ENCODE measurements at places on chromosomes 1 and 21.

DNA sequence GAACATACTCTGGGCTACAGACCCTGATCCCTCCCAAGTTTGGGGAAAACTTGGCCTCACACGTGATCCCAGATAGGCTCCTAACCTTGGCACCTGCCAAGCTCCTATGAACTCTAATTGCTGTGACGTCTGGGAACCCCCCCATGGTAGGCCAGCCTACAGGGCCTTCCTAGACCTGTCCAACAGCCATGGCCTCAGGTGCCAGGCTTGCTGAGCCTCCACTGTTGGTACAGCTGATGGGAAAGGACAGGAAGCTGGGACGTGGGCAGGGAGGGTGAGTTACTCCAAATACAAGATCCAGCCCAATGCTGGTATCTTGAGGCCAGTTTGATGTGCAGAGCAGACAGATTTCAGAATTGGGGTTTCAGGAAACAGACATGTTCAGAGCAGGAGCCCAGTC, 19.1 kb downstream of the SMIM12 start:
- DNase-seq = no peak

GRCh38 chr1:224510880-224511645, 76.5 kb upstream of the WDR26 start:
- DNase-seq = no peak

DNA sequence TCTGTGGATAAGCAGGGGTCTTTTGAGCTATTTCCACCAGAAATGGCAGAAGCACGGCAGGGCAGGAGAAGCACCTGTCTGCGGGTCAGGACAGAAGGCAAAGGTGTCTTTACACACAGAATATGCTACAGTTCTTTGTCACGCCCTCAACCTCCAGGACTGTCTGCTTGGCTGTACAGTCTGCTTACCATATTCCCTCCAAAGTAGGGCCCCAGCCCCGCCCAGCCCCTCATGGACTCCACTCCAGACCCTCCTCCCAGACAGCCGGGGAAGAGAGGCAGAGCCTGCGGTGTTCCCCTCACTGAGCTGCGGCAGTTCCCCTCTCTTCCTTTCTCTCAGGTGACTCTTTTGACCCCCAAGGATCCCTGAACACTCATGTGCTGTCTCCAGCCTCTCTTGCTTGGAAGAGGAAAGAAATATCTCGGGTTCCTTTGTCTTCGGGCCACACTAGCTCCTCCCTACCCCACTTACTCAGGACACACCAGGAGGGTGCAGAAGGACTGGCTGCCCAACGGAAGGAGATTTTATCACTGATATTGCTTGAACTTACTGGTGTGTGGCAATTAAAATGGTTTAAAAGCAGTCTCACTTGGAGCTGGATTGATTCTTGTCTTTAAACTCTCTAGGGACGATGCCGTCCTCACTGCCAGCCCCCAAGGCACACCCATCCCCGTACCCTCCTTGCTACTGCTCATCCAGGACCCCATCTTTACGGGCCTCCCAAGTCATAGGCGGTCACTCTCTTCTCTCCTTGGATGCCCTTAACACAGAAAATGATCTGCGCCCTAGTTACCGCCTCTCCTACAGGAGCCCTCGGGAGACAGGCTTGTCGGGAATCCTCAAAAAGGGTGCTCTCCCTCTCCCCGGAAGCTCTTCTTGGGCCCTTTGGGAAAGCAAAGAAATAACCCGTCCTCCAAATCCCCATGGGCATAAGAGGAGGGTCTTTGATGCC, 169.7 kb downstream of the TOMM20 start:
- DNase-seq = peak; percentile 28

GRCh38 chr21:42665026-42665425, 11.6 kb downstream of the PDE9A start:
- no peak for DNase-seq

- no peak for DNase-seq
Observed at GRCh38 chr1:17350083-17350482, 21.9 kb upstream of the PADI6 start.

DNA sequence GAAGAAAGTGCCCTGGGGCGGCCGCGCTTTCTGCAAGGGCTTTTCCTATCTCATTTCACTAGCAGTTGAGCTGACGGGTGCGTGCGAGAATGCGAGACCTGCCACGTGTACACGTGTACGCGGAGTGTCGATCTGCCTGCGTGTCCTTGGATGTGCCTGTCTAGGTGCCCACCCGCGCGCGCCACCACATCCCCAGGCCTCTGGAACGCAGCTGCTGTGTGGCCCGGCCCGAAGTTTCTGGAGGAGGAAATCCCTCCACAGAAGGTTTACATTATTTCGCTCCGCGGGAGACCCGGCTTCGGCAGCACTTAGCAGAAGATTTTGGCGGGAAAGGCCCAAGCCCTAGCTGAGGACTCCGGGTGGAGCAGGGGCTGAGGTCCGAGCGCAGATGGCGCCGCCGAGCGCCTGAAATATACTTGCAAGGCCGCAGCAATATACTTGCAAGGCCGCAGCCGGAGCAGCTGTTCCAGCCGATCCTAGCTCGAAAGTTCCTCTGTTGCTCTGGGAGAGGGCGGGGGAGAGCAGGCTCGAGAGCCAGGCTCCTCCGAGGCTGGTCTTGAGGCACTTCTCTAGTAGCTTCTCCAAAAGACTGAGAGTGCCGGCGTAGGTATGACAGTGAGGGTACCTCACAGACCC, 3.9 kb downstream of the TBX15 start:
- no peak for DNase-seq

GRCh38 chr1:10839188-10839770, 42.8 kb upstream of the CASZ1 start:
- no peak for DNase-seq

DNA sequence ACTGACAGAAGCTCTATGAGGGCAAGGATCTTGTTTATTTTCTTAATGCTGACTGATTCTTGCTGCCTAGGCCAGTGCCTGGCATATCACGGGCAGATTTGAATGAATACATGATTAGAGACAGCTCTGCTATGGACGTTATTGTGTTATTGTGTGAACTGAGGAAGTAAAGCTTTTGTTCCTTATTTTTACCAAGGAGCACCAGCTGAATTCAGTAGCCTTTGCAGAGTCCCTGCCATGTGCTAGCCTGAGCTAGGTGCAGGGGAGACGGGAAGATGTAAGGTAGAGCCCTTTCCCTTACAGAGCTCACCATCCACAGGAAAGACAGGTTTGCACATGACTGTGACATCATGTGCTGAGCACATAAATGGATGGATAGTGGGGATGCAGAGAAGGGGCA, 36.0 kb upstream of the SCMH1 start:
- DNase-seq = no peak

DNA sequence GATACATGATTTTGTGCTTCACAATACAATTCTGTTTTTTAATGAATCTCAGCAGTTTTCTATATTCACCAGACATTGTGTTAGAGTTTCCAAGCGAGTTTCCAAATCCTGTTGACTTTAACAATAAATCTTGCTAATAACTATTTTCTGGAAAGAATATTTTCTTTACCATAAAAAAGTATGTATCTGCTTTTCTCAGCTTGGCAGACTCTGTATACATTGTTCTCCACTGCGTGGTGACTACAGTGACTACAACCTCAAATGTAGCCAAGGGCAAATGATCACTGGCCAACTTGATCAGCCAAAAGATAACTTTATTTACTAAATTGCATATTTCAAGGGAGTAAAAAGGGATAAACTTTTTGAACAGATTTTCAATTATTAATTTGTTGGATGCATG, 325.9 kb upstream of the ADAMTS5 start:
- no peak for DNase-seq

DNA sequence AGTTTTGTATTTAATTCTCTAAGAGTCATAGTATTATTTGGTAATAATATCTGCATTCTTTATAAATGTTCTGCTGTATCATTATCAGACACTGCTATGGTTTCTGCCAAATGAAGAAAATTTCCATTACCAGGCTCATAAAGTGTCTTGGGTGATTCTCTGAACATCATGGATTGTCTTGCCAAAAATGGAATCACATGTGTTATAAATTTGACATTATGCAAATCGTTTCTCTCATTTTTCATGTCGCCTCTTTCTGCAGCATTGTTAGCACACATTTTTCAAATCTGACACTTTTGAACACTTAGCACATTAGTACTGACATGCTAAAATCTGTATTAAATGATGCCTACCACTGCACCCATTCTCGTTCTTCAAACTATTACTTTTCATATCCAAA, 74.2 kb upstream of the NEK7 start:
- no peak for DNase-seq

DNA sequence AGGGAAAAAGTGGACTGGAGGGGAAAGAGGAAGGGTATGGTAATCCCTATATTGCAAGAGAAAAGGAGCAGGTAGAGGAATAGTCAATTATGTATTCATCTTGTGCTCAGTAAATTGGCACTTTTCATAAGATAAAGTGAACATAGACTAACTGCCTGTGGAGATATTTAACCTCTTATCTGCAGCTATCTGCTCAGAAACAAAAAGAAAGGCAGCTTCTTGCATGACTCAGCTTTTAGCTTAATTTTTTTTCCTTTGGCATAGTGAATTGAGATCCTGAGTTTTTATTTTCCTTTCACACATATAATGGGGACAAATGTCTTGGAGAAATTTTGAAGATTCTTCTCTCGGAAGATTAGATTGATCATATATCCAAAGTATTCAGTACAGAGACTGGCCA, 127.6 kb upstream of the F3 start:
- DNase-seq = no peak

- no peak for DNase-seq
Observed at GRCh38 chr1:38152351-38153065, 105.9 kb upstream of the POU3F1 start.

DNA sequence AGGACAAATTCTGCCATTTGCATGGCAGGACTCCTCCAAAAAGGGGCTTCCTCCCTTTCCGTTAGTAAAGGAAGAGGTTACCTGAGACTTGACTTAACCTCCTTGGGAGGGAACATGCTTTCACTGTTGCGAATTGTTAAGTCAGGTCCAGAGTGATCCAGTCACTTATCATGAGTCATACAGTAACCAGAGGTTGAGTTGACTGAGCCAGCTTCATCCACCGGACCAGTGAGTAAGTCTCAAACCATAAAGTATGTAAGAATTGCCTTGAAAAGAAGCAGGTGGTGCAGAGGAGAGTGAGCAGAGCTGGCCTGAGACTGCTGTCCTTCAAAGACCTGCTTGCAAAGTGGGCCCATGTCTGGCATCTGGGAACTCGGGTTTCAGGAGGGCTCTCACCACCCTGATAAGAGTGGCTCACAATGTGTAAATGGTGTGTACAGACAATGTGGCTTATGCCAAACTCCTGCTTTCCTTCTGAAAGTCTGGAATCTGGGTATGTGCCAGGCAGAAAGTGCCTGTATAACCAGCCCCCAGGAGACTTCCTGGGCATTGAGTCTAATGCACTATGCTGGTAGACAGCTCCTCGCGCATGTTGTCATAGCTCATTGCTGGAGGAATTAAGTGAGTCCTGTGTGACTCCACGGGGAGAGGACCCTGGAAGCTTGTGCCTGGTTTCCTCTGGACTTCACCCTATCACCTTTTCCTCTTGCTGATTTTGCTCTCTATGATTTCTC, 84.3 kb upstream of the KLHDC7A start:
- DNase-seq = no peak

DNA sequence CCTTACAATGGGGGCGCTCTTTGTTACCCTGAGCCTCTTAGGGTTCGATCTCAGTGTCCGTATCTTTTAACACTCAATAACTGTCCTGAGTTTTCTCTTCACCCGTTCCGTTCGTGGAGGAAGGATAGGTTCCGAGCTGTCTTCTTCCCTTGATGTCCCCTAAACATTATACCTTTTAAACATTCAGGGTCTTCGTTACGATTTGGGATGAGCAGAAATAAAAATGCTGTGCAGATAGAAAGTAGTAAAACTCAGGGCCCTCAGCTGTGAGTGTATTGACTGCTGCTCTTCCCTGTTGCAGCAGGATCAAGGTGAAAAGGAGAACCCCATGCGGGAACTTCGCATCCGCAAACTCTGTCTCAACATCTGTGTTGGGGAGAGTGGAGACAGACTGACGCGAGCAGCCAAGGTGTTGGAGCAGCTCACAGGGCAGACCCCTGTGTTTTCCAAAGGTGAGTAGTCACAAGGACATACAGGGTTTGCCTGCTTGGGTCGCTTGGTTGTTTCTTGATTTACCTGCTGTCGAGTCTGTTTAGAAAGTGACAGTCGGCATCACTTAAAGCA, 784 bp downstream of the RPL11 start:
- DNase-seq = peak; percentile 60

GRCh38 chr1:6738987-6739676, 37.5 kb upstream of the DNAJC11 start:
- no peak for DNase-seq

DNA sequence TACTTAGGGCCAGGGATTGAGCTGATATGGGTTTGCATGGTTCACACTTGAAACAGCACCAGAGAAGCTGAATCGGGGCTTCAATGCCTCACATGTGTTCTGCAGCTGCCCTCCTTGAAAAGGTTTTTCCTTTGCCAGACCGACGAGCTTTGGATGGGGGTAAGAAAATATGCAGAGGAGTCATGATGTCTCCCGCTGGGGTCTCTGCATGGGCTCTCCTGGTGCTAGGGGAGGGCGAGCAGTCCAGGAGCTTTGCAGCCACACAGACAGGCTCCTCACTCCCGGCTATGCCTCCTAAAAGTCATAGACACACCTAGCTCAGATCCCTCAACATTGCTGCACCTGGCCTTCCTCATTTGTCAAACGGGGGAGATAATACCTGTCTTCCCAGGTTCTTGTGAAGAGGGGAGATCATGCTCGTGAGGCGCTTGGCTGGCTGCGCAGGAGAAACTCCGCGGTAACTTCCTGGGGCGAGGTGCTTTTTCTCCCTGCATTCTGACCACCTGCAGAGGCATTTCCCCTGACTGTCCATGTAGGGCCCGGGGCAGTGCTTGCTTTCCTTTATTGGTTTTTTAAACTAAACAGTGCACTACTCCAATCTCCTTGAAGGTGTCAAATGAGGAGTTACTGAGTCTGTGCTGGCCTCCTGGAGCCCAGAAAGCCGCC, 112.4 kb downstream of the PLXNA2 start:
- DNase-seq = no peak

- no peak for DNase-seq
Observed at GRCh38 chr1:3777647-3778589, 5.4 kb downstream of the SMIM1 start.

DNA sequence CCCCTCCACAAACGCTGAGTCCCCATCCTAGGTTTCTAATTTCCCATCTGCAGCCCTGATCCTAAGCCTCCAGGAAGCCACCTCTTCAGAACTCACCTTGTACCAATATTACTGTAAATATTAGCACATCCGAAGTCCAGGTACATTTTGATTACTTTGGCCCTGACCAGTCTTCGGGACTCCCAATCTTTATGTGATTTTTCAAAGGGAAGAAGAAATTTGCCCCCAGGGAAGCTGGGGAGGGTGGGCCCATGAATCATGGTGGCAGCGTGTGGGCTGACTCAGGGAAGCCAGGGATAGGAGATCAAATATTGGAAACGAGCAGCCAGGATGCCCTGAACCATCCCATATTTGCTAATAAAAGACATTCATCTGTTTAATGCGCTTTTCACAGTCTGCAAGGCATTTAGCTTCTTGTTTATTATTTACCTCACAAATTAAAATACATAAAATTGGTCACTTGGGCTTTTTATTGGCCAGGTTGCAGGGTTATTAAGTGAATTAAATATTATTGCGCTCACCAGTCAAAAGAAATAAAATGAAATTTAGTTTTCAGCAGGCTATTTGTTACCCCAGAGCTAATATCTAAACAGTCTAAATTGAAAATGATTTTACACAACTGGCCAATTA, 46.6 kb downstream of the KIAA0040 start:
- no peak for DNase-seq

- DNase-seq = no peak
Observed at GRCh38 chr1:150568594-150568966, 10.8 kb downstream of the MCL1 start.
